Kidney (tissue), 22 donors: ENCODE measurements at places on chromosomes 2 and 18. TPM values are rescaled to one million over a fixed set of nuclear protein-coding genes. Genes with fewer than 3 reads are reported as not detected.
A peak's percentile ranks its signal among the peaks of the same experiment; 100 is the strongest.

DNA sequence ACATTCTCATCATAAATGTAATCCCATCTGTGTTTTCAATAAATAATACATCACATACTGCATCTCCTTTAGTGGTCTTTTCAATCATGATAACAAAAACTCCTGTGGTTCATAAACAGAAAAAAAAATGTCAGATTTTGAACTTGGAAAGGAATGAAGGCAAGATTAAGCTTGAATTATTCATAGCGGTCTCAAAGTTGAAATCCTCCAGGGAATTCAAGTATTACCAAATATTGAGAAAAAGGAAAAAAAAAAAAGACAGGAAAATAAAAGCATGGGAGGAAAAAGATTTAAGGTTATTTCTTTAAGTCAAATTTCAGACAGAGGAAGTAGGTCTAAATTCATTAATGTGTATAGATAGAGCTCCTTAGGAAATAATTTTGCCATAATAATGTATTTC, 92.1 kb downstream of the COLEC12 start:
- no peak for DNase-seq

GRCh38 chr2:167177196-167177595, 288.9 kb downstream of the XIRP2 start:
- no peak for DNase-seq

- DNase-seq = no peak
These were observed 122.9 kb downstream of the MTCL1 start for GRCh38 chr18:8828300-8828699.

- DNase-seq = no peak
These were observed 43.1 kb downstream of the MAP4K4 start for GRCh38 chr2:101740555-101740964.

DNA sequence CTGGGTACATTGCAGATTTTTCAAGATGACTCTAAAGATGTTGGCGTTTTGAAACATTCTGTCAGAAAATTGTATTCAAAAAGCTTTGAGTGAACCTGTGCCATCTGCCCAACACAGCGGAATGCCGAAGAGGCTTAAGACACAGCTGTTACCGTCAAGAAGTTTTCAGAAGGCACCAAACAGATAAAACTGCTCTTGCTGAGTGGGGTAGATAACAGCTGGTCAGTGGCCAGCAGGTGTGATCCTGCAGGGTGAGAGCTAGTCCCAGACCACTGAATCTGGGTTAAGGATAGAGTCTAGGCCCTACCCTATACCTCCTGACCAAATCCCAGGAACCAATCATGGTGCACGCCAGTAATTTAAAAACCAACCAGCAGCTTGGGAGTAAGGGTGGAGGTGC, 60.5 kb upstream of the B3GNT7 start:
- DNase-seq = no peak

DNA sequence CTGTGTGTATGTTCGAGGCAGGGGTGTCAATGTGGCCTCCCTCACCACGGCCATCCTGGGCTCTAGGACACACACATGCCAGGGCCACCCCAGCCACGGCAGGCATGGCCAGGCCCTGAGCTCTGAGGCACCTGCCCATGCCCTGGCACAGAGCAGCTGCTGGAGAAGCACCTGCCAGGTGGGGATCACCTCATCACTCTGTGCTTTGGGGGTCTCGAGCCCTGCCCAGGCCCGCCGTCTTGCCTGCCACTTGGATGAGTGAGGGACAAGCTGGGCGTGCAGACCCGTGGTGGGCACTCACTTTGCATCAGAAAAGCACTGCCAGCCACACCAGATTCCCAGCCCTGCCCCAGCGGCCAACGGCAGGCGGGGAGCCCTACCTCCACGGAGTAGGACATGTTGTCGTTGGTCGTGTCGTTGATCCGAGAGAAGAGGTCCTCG, 33.1 kb downstream of the KIF1A start:
- no peak for DNase-seq

DNA sequence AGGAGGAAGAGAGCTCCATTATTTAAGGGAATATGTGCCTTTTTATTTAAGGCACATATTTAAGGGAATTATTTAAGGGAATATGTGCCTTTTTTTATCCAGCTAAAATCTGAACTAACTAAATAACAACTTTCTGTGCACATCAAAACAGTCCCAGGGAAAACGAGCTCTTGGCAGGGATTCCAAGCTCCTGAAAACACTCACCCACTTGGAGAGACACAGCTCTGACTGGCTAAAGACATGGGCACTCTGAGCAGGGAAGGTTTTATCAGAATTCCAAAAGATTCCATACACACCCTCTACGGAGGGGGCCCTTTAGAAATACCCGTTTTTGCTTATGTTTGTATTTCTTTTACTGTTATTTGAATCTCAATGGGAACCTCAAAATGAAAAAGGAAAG, 181.0 kb downstream of the ZNF516 start:
- no peak for DNase-seq

DNA sequence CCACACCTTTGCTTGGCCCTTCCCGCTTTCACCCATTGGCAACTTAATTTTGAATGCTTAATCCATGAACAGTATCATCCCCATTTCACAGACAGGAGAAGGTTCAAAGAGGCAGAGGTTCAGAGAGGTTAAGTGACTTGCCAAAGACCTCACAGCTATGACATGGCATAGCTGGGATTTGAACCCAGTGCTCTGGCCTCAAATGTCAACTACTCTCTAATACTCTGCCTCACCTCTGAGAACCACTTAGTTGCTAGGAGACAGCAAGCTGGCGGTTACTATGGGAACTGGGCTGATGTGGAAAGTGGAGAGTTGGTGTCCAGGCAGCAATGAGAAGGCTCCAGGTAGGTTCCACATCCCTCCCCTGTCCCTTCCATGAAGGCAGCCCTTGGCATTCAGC, 15.8 kb upstream of the PRSS56 start:
- no peak for DNase-seq

GRCh38 chr2:145012214-145012670, 492.3 kb upstream of the ZEB2 start:
- DNase-seq = peak; percentile 66

Gene FZD7
- 5.6 TPM for polyA plus RNA-seq

Gene ANKRD12
- polyA plus RNA-seq = 3.9 TPM

Gene ITGAV
- polyA plus RNA-seq = 26.3 TPM

Gene ITGB6
- 13.4 TPM for polyA plus RNA-seq

Gene CABYR
- polyA plus RNA-seq = 0.82 TPM

Gene CREB1
- polyA plus RNA-seq = 8.9 TPM

Gene DSG1
- not detected for polyA plus RNA-seq
